Activated CD4-positive, alpha-beta T cell treated with anti-CD3 and anti-CD28 coated beads for 4 hours (primary cell): ENCODE measurements at places on chromosomes 7 and 10.

DNA sequence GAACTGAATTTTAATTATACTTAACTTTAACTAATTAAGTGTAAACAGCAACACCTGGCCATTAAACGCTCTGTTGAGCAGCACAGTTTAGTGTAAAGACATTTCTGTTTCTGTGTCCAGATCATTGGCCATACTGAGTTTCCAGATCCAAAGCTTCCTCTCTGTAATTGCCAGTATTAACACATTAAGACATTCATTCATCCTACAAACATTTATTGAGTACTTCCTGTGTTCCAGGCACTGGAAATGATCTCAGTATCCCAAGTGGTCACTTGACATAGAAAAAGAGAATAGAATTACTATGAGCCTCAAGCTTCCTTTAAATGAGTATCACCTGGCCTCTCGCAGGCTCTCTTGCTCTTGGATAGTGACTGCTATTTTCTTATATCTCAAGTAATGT is 618.1 kb downstream of the SORCS3 start:
- DNase-seq, result no peak

GRCh38 chr7:79055722-79056415 is 397.6 kb downstream of the MAGI2 start:
- no peak for DNase-seq

DNA sequence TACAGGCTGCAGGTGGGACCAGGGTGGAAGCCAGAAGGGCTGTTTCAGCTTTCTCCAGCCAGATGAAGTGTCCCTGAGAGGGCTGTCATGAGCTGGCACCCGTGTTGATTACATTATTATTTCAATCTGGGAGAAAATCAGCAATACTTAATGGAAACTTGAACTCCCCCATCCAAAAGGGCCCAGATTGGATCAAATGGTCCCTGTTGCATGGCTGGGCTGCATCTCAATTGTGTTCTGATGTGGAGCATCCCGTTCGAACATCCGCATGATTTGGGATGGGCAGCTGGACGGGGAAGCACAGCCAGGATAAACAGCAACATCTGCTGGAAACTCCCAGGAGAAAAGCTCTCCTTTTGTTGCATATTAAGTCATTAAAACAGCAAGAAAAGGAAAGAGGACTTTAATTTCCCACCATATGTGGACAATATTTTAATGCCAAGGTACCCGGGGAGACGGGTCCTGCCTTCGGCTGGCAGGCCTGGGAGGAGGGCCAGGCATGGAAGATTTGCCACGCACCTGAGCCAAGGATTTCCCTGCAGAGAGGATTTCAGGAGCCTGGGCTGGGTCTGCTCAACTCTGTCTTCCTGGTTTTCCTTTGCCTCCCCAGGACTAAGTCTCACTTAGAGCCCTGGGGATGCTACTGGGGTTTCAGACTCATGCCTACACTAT is 52.4 kb downstream of the NPTX2 start:
- no peak for DNase-seq

GRCh38 chr7:116464375-116464774 is 35.2 kb upstream of the CAV2 start:
- no peak for DNase-seq

- DNase-seq, result no peak
Measured at GRCh38 chr10:85100495-85100894, 772.1 kb downstream of the CCSER2 start.

DNA sequence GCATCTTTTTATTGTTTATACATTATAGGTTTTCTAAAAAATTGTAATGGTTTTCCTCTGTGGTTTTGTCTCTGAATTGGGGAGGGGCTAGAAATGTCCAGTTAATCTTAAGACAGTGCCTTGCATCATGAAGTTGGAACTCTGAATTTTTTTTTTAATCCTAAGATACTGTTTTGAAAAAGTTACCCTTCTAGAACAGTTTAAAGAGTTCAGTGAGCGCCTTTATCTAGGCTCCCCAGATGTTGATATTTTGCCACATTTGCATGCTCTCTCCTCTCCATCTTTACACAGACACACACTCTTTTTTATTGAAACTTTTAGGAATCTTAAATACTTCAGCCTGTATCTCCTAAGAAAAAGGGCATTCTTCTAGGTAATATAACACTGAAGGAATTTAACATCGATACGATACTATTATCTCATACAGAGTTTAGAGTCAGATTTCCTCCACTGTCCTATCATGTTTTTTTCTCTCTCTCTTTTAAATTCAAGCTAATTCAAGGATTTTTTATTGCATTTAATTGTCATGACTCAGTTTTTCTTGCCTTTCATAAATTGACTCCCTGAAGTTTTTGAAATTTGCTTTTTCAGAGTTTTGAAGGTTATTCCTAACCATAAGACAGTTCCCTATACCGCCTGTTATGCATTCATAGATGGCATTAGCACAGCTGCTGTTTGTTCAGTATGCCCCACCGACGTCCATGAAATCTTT is 31.5 kb downstream of the PRKAR2B start:
- DNase-seq, result no peak

DNA sequence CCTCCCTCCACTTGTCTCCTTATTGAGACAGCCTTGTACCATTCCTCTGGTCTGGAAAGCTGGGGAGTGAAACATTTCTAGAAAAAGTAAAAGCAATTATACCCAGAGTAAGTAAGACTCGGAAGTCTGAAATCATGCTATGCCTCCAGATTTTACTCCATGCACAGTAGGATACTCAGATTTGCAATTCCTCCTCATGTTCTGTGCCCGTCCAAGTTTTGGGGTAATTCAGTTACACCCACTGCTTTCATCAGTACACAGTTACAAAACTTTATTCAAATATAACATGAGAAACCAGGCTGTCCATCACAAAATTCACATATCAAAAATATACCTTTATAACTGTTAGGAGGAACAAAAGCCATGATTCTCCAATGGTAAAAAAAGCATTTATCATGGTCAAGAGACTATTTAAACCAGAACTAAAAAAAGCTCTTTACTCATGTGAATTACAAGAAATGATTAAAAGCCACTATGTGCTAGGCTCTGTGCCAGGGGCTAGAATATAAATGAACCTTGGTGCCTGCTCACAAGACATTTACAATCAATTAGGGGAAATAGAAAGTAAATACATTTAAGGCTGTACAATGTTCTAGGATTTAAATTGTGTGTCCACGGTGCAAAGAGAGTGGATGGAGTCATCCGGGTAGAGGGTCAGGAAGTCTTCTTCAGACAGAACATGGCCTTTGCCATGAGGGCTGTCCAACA is 320.2 kb downstream of the ELMO1 start:
- DNase-seq, result no peak
